ENCODE measurements at places on chromosomes 2 and 18.

GRCh38 chr2:31401580-31401979 lies 13.0 kb downstream of the XDH start:
- no peak for DNase-seq

GRCh38 chr2:64639691-64640090 lies 14.0 kb downstream of the SERTAD2 start:
- DNase-seq, result no peak

DNA sequence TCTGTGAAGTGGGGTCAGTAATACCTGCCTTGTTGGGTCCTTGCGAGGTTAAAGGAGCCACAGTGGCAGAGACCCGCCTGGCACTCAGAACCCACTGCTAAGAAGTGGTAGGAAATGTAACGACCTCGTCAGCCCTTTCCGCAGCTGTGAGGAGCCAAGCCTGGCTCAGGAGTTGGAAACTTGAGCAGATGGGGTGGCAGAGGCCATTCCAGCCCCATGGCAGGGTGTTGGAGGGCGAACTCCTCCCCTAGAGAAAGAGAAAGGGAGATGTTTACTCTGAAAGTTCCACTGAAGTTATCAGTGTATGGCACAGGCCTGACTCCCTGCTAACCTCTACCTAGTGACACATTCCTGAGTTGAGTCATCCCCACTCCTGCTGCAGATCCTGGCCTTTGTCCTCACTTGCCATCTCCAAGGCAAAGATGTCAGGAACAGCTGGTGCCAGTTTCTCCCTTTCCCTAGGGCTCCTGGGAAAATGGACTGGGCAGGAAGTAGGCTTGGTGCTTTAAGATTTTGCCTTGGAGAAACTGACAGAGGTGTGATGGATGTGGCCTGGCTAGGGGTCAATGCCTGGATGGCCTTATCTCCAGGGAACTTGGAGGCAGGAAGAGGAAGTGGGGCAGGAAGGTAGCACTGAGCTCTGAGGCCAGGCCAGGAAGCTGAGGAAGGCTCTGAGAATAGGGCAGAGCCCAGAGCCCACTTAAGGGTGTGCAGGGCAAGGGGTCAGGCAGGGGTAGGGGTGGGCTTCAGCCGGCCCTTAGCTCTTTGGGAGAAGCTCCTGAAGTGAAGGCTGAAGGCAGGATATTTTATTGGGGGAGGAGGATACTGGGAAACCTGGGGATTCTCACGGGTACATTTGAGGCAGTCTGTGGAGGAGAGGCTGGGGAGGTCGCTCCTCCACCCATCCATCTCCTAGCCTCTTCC lies 888 bp downstream of the VAMP5 start:
- DNase-seq, result no peak

- no peak for DNase-seq
These were observed 49.0 kb upstream of the TMEM87B start for GRCh38 chr2:112006076-112006410.

DNA sequence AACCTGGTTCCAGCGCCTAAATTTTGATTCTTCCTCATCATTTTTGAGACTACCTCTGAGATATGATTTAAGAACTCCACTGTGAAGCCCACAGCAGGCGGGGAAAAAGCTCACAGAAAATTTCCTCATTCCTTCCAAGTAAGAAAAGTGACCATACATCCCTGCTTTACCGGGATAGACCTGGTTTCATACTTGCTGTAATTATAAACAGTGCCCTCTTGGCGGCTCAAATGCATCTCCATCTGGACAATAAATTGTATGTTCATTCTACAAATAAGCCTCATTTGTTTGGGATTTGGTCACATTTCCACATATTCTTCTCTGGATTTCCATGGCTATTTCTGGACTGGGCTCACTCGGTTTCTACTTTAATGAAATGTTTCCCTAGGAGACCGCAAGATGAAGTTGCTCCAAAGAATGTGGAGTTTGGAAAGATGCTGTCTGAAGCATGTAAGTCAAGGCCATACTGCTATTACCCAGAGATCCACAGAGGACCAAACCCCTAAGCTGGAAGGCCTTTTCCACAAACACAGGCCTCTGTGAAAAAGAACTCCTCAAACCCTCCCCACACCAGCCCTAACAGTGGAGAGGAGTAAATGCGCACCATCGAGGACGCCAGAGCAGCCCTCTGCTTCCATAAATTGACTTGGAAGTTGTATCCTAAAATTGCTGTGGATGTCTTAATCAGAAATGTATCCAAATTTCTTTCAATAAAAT lies 13.9 kb downstream of the STAT1 start:
- DNase-seq, result no peak

DNA sequence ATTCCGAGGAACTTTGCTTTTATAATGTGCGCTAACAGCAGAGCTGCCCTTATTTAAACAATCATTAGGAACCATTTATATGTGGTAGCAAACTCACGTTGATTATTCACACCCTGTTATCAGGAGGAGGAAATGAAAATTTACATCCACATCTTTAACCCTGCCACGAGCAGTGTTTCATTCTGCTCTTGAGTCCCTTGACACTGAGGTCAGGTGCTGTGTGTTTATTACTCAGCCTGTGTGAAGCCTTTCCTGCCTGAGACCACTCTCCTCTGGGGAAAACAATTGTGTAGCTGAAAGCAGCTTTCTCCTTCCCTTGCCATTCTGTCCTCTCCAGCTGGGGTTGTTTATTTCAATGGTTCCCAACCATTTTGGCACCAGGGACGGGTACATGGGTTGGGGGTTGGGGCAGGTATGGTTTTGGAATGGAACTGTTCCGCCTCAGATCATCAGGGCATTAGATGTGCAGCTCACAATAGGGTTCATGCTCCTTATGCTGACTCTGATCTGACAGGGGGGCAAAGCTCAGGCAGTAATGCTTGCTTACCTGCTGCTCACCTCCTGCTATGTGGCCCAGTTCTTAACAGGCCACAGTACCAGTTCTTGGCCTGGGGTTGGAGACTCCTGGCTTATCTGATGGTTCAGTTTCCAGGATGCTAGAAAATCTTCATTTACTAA lies 651.1 kb downstream of the TDRD15 start:
- no peak for DNase-seq

- no peak for DNase-seq
These were observed 289.3 kb downstream of the CELF4 start for GRCh38 chr18:37276111-37276890.

- no peak for DNase-seq
These were observed 32.7 kb upstream of the SPRED2 start for GRCh38 chr2:65465124-65465523.

- DNase-seq, result no peak
These were observed 97.0 kb upstream of the RAB6C start for GRCh38 chr2:129882476-129882875.

- peak; percentile 26 for DNase-seq
These were observed at the start of gene ERICH2 for GRCh38 chr2:170770008-170770605. Gene ERICH2 (plus strand): TSS chr2:170770378. CDS start chr2:170770682, 304 bp downstream.

DNA sequence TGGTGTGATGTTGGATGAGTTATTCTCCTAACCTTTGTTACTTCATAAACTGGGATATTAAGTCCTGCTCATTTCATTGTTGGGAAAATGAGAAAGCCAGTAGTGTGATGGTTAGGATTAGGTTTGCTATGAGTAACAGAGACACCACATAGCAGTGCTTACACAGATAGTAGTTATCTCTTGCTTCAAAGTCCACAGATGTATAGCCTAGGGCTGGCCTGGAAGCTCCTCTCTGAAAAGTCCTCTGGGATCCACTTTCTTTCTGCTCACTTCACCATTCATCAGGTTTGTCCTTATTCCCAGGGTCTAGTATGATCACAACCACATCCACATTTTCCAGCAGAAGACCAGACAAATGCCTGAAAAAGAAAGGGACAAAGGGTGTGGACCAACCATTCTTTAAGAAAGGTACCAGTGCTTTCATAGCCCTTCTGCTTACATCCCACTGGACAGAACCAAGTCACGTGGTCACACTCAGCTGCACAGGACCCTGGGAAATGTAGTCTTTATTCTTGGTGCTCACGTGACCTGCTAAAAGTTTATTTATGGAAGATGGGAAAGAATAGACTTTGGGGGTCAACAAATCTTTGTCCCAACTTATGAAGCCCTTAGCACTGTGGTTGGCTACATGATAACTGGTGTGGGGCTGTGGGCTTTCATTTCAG lies 108.9 kb downstream of the INSIG2 start:
- DNase-seq, result no peak

- DNase-seq, result no peak
These were observed 53.9 kb upstream of the SETBP1 start for GRCh38 chr18:44626807-44627206.

GRCh38 chr18:79848294-79848578 lies 50.5 kb downstream of the KCNG2 start:
- DNase-seq, result no peak

DNA sequence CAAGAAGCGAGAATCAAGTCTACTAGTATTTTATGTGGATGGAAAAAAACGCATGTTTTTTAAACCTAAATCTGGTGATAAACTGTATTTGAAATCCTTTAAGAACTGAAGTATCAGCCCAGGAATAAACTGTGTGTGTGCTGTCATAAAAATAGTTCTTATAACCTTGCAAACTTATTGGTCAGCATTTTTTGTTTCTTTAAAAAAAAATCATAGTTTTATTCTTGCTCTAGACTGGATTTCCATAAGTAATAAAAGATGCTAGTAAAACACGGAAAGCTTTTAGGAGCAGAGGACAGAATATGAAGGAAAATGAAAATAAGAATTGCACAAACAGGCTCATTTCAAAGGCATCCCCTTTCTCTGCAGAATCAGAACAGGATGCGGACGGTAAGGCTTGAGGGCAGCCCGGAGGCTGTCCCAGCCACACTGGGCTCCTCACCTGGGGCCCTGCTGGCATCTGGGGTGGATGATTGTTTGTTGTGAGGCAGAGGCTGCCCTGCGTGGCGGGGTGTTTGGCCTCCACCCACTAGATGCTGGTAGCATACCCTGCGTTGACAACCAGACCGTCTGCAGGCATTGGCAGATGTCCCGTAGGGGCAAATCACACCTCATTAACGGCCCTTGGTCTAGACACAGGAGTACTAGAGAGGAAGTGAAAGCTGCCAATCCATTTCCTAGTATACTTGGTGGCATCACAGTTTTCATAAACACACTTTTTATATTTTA lies 52.5 kb downstream of the MBP start:
- no peak for DNase-seq

GRCh38 chr2:174263997-174264396 lies 15.7 kb upstream of the OLA1 start:
- no peak for DNase-seq

GRCh38 chr2:152635635-152636298 lies 81.5 kb downstream of the PRPF40A start:
- DNase-seq, result peak; percentile 57

DNA sequence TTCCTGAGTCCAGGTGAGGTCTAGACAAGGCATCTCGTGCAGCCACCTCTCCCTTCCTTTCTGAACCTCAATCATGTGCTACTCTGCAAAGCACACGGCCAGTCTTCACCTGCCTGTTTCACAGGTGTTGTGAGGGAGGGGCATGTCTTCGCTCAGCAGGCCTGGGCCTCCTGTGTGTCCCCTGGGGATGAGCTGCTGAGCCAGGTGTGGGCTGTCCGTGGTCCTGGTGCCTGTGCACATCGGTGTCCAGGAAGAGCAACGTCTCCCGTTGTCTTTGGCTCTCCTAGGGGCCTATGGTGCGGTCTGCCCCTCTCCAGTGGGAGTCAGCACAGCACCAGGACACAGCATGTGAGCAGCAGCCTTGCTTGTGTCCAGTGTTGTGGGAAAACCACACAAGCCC lies 16.7 kb downstream of the ARHGEF4 start:
- no peak for DNase-seq

GRCh38 chr2:147174824-147175254 lies 670.0 kb upstream of the ACVR2A start:
- no peak for DNase-seq

DNA sequence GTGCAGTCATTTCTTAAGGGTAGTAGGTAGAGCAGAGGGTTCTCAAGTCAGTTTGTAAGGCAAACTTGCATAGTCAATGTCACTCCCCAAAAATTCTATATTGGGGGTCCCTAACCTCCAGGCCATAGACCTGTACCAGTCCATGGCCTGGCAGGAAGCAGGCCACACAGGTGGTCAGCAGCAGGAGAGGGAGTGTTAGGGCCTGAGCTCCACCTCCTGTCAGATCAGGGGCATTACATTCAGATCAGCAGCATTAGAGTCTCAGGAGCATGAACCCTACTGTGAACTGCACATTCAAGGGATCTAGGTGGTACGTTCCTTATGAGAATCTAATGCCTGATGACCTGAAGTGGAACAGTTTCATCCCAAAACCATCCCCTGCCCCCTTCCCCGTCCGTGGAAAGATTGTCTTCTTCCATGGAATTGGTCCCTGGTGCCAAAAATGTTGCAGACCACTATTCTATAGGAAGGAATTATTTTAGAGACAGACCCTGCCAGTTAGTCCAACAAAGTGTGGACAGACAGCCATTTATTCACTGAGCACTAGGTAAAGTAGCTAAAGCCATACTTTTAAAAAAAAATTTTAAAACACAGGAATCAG lies 6.7 kb downstream of the COA5 start:
- DNase-seq, result no peak

- DNase-seq, result no peak
These were observed 81.5 kb downstream of the BCL2 start for GRCh38 chr18:63237881-63238692.

DNA sequence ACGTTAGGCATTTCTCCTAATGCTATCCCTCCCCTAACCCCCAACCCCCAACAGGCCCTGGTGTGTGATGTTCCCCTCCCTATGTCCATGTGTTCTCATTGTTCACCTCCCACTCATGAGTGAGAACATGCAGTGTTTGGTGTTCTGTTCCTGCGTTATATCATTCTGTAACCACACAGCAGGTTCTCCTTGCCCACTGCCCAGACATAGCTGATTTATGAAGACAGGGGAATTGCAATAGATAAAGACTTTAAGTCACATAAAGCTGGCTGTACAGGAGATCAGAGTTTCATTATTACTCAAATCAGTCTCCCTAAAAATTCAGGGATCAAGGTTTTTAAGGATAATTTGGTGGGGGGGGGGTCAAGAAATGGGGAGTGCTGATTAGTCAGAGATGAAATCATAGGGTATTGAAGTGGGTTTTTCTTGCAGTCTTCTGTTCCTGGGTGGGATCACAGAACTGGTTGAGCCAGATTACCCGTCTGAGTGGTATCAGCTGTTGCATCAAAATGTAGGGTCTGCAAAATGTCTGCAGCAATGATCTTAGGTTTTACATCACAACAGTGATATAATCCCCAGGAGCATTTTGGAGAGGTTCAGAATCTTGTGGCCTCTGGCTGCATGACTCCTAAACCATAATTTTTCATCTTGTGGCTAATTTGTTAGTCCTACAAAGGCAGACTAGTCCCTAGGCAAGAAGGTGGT lies 392.1 kb upstream of the KCNJ3 start:
- DNase-seq, result no peak

DNA sequence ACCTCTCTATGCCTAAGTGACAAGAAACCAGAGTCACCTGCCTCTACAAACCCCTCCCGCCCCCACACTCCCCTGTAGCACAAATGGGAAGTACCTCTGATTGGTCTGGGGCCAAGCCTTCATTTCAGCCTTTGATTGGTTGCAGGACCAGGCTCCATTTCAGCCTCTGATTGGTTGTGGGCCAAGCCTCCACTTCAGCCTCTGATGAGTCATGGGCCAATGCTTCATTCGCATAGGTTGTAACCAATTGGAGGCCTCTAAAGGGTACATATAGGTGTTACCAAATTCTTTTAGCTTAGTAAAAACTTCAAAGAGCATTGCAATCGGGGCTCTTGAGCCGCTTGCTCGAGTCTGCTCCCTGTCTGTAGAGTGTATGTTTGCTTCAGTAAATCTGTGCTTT lies 25.0 kb downstream of the CCDC102B start:
- no peak for DNase-seq
